ENCODE measurements at places on chromosomes 3 and 15.

GRCh38 chr3:183161552-183162336 is 790 bp downstream of the LAMP3 start:
- DNase-seq, result peak; percentile 15

DNA sequence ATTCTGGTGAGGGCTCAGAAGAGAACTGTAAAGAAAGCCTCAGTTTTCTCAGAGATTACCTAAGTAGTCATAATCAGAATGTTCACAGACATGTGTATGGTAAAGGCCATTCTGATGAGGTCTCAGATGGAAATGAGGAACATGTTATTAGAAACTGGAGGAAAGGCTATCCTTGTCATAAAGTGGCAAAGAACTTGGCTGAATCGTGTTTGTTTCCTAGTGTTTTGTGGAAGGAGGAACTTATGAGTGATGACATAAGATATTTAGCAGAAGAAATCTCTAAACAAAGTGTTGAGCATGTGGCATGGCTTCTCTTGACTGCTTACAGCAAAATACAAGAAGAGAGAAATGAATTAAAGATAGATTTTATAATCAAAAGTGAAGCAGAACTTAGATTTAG is 12.8 kb upstream of the KLHL40 start:
- DNase-seq, result no peak

DNA sequence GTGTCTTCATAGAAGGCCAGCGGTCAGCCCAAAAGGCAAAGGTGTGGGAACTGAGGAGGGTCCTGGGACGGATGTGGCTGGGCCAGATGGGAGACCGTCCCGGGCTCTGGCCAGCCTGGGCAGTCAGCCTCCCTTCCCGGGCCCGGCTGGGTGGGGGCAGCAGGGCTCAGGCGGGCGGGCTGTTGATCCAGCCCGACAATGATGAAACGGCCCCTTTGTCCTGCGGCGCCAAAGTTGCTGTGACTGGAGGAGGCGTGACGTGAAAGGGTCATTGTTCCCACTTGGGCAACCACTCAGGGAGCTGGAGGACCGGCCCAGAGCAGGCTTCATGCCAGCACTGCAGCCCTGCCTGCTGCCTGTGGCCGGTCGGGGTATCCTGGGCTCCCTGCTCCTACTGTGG is 16.5 kb downstream of the DUSP7 start:
- no peak for DNase-seq

DNA sequence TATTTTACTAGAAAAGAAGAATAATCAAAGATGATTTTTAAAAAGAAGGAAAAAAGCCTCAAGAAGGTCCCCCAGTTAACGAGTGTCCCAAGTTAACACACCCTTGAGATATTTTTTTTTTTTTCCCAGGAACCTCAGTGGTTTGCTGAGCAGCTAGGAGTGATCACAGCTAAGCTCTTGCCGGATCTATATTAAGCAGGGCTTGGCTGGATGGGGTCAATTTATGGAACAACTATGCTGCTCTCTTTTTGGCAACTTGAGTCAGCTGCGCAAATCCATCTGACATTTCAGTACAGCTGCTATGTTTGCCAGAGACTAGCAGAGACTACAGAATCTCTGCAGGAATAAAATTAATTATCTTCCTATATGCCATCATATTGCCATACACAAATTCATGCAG is at the start of gene LMOD3:
Gene LMOD3, minus strand, starts transcription at position 193 of the 400 bp plus-strand sequence. CDS start 209 bp downstream, outside the sequence.
- DNase-seq, result no peak

DNA sequence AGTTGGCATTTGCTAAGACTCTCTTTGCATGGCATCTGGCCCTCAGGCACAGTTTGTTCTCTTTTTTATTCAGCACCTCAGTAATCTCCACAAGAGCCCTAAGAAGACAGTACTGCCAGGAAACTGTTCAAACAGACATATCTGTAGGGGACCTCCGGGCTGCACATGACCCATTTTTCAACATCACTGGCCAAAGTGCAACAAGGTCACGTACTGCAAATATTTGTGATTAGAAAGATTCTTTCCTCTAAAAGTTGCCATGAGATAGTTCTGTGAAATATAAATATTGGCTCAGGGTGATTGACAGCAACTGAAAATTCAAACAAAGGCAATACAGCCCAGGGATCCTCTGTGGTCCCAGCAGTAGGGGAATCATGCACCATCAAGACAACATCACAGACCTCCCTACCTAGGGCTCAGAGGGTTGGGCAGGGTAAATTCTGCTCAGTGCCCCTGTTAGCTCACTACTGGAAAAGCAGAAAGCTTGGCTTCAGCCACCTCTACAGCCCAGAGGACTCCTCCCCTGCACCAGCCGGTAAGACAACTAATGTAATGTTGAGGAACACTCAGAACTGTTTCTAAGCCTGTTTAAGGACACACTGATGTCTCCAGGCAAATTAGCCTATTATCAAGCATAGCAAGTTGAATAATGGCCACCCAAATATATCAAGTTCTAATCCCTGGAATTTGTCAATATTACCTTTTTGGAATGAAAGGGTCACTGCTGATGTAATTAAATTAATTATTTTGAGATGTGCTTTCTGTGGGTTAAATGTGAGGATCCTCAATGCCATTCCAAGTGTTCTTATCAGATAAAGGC is 117.4 kb upstream of the LPP start:
- DNase-seq, result no peak

DNA sequence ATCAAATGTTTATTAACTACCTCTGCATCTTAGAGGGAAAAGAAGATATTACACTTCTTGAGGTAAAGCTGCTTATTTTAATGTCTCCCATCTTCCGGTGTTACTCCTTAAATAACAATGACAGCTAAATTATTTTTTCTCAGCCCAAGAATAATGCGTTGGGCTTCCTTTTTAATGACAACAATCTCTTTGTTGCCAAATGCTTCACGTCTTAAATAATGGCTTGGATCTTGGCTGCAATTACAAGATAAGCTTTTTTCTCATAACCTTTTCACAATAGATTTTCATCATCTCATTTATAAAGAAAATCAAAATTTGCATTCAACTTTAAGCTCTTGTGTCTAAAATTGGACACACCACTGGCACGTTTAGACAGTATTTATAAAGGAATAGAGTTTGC is 89.2 kb upstream of the COL8A1 start:
- no peak for DNase-seq

- DNase-seq, result no peak
Measured at GRCh38 chr3:177353140-177353539, 155.9 kb upstream of the TBL1XR1 start.

DNA sequence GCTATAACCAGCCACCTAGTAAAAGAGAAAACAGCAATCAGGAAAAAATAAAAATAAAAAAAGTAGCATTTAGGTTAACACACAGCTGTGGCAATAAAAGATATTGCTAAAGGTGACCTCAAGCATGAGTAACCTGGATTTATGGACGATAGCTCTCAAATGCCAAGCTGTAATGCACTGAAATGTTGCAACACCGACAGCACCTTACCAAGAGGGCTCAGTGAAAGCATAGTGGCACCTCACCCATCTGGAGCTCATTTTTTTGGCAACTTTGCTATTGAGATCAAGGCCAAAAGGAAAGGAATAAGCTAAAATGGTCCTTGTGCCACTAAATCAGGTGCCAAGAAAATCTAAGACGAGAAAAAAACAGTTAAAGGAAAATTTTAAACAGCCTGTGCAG is 2.5 kb downstream of the HACD2 start:
- no peak for DNase-seq

DNA sequence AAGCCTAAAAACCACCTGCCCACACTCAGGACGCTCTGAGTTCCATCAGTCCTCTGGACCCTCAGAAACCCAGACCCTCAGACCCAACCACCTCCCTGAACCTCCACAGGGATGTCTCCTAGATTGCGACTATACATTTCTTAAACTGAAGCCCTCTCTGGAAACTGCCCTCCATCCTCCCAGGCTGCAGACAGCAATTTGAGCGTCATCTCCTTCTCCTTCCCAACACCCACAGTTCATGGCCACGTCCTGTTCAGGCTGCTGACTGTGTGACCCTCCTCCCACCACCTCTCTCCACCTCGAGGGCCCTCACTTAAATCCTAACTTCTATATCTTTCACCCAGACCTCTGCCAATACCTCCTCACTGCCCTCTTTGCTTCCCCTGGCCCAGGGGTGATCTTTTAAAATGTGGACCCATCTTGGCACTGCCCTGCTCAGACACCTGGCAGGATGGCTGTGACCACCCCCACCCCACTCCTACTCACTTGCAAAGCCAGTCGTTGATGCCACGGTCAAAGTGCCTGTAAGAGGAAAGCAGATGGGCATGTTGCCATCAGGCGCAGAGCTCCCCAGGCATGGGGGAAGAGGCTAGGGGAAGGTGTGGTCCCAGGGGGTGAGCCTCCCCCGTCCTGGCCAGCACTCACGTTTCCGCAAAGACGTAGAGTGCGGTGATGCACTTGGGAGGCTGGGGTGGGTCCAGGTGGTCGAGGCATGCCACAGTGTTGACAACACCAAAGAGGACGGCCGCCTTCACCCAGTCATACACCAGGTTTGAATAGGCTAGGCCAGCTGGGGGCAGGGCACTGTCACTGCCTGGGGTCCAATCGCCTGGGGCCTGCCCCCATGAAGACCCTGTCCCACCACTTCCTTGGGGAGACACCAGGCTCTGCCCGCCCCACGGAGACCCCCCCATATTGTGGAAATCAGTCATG is 6.0 kb downstream of the HHATL start:
- DNase-seq, result no peak
